Activated CD4-positive, alpha-beta T cell treated with anti-CD3 and anti-CD28 coated beads, Interleukin-2, amount 10 ng/mL, durations not matched to agents 24 days and 14 days (primary cell): ENCODE measurements at places on chromosomes 12 and 14.

GRCh38 chr14:87944987-87945604 lies 47.9 kb downstream of the GALC start:
- peak; percentile 61 for DNase-seq

- no peak for DNase-seq
Measured at GRCh38 chr12:16605642-16606116, 283 bp downstream of the LMO3 start.

DNA sequence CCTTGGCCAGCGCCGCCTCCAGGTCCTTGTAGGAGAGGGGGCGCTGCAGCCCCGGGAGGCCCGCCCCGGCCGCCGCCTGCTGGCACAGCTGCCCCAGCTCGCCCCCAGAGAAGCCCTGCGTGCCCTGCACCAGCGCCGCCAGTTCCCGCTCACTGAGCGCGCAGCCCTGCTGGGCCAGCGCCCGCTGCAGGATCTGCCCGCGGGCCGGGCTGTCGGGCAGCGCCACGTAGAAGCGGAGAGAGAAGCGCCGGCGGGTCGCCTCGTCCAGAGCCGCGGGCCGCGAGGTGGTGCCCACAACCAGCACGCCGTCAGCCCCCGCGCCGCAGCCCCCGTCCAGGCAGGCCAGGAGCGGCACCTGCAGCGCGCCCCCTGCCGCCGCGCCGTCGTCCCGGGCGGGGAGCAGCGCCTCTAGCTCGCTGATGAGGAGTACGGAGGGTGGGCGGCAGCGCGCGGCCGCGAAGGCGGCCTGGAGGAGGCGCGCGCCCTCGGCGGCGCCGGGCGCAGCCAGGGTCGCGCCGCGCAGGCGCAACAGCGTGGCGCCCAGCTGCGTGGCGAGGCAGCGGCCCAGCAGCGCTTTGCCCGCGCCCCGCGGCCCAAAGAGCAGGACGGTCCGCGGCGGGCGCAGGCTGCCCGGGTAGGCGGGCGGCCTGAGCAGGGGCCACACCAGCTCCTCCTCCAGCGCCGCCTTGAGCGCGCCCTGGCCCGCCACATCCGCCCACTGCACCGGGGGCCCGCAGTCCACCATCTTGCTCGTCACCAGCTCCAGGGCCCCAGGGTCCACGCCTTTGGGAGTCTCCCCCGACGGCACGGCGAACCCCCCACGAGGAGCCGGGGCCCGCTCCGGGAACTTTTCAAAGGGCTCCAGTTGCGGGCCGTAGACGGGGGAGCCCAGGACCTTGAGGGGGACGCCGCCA lies 27.7 kb downstream of the FIGNL2 start:
- peak; percentile 90 for DNase-seq

DNA sequence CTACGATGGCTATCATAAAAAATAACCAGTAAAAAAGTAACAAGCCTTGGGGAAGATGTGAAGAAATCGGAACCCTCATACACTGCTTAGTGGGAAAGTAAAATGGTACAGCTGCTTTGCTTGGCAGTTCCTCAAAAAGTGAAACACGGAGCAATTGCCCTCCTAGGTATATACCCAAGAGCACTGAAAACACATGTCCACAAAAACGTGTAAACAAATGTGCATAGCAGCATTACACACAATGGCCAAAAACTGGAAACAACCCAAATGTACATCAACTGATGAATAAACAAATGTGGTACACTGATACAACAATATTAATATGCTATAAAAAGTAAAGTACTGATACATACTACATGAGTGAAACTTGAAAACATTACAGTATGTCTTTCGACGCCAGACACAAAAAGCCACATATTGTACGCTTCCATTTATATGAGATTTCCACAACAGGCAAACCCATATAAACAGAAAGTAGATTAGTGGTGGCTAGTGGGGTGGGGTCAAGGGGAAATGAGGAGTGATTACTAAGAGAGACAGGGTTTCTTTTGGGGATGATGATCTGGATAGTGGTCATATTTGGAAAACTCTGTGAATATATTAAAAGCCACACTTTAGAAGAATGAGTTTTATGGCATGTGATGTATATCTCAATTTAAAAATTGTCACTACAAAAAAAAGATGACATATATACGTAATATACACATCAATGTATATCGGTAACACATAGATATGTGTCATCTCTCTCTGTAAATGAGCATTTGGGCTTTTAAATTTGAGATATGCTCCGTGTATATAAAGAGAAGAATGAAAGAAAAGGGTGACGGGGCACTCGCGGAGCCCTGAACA lies 996 bp downstream of the SLC41A2 start:
- peak; percentile 54 for DNase-seq

DNA sequence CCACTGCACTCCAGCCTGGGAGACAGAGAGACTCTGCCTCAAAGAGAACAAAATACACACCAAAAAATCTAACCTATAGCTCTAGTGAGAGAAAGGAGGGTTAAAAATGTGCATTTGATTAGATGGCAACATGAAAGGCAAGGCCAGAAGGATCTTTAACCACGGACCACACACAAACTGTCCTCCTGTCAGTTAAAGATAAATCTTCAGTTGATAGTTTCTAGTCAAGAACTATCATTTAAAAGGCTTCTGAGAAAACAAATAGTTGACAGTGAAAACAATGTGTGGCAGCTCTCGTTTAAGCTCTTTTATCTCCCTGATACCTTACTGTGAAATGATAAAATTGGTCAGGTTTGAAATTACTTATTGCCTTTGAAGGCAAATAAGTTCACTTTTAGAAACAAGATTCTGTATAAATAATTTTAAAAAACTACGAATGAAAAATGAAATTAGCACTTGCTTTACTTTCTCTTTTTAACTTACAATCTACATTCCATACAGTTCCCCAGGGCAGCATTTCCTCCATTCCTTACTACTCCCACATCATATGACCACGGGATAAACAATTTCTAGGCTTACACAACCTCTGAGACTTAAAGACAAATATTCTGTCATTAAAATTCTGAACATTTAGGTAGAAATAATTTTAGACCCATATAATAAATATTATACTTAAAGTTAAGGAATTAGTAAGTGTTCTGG lies 71.4 kb upstream of the GNPNAT1 start:
- DNase-seq: no peak
